ENCODE measurements at places on chromosomes 12 and 14. TPM values are rescaled to one million over a fixed set of nuclear protein-coding genes. Genes with fewer than 3 reads are reported as not detected.

- no peak for ATAC-seq
These were observed 56.2 kb downstream of the CRADD start for GRCh38 chr12:93733358-93733757.

DNA sequence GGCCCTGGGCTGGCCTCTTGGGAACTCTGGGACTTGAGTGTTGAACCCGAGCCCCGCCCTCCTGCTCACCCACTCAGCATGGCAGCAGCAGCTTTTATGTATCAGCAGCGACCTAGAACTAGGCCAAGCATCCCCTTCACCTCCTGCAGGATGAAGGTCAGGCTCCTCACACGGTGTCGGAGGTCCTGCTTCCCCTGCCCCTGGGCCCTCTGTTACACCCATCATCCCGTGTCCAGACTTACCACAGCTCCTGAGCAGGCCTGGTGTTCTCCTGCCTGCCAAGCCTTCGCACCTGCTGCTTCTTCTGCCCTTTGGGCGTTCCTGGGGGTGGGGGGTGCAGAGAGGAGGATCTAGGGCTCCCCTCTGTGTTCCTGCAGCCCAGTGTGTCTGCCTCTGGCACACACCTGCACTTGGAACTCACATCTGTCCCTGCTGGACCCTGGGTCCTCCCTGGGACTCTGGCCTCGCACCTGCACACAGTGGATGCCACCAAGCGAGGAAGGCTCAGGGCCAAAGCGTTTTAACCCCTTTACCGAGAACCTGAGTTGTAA is 80.3 kb downstream of the PAPOLA start:
- no peak for ATAC-seq

GRCh38 chr12:99170037-99170436 is 477.5 kb upstream of the GARIN6 start:
- ATAC-seq = no peak

- peak; percentile 89 for ATAC-seq
These were observed 9.3 kb downstream of the SYNE3 start for GRCh38 chr14:95507174-95507573.

DNA sequence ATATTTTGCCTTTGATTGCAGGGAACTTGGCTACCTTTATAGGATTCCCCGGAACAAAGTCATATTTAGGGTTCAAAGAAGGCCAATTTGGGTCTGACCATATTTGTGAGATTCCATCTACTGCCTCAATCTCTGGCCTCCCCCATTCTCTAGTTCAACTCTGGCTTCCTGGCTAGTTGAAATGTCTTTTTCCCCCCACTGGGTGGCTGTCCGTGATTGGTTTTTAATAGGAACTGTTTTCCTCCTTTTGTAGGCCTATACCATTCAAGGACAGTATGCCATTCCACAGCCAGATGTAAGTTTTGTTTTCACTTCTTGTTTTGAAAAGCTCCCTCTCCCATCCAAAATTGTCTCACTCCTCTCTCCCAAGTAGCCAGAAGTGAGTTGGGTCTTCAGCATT is 13.8 kb downstream of the PCBP2 start:
- no peak for ATAC-seq

- ATAC-seq = no peak
These were observed 78.2 kb downstream of the RBM19 start for GRCh38 chr12:113887906-113888305.

DNA sequence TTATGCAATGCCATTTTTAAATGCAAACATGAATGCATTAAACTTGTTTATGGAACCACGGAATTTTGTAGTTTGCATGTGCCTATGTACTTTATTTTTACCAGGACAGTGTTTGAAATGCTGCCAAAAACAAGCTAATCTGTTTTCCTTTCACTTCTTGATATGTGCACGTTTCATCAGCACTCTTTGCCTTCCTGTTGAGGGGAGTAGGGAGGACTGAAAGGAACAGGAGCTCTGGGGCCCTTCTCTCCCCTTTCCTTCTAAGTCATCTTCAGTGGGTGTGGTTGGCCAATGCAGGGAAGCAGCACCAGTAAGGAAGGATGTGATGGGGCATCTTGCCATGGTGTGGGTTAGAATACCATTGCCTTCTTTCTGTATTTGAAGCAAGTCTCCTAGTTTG is 12.1 kb upstream of the PPP4R4 start:
- no peak for ATAC-seq

DNA sequence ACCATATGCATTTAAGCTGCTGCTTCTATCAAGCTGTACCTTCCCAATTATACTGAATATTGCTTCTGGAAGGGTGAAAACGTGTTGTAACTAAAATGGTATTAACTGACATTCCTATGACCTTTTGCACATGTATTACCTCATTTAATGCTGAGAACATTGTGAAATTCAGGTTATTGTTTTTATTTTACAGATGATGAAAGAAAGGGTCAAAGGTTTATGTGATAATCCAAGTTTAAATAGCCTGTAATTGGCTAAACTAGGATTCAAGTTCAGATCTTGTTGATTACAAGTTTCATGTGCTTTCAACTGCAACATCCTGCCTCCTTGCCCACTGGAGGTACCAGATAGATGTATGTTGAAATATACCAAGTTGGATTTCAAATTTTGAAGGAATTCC is 433.3 kb upstream of the PRICKLE1 start:
- no peak for ATAC-seq

GRCh38 chr14:78725086-78725485 is 554.9 kb downstream of the NRXN3 start:
- no peak for ATAC-seq

DNA sequence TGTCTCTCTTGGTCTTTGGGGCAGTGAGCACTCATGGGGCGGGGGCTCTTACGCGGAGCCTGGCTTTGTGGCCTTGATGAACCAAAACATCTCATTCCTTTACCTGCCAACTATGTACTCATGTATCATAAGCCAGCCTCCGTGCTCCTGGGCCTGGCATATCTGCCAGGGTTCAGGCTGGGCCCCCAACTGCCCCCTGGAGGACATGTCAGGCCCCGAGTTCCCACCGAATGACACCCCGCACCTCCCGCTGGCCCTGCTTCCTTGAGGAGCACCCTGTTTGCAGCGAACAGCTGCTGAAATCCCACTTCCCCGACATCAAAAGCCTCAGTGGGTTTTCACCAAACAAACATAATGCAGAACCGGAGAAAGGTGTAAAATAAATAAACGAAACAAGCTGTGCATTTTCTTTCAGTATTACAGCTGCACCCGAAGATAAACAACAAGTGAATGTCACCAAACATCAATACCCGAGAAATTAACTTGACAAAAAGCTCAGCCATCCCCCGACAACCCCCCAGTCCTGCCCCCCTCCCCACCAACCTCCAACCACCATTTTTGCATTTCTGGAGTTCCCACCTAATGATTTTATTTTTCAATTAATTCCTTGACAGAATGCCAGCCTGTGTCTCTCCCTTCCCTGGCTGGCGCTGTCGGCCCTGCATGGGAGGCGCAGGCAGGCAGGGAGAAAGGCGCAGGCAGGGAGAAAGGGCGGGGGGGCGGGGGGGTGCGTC is 139.2 kb downstream of the RBM19 start:
- no peak for ATAC-seq

DNA sequence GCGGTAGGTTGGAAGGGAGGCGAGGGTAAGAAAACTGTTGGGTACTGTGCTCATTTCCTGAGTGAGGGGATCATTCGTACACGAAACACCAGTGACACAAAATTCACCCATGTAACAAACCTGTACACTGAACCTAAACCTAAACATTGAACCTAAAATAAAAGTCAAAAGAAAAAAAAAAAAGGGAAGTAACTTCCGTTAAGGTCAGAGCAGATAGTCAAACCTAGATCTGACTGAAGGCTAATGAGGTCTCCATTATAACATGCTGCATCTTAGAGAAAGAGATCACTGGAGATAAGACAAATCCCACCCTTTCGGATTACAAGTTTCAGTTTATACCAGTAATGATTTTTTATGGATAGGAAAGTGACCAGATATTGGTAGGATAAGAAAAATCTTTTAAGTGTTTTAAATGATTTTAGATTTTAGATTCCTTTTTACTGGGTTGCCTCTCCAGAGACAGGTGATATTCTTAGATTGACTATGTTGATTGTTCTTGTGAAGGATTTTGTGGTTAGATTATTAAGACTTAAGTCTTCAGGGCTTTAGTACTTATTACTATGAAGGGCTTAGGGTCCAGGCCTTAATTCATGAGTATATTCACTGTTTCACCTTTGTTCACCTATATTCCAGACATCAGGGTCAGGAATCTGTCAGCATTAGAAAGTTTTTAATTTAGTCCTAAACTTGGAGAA is 11.2 kb upstream of the NCKAP1L start:
- no peak for ATAC-seq

DNA sequence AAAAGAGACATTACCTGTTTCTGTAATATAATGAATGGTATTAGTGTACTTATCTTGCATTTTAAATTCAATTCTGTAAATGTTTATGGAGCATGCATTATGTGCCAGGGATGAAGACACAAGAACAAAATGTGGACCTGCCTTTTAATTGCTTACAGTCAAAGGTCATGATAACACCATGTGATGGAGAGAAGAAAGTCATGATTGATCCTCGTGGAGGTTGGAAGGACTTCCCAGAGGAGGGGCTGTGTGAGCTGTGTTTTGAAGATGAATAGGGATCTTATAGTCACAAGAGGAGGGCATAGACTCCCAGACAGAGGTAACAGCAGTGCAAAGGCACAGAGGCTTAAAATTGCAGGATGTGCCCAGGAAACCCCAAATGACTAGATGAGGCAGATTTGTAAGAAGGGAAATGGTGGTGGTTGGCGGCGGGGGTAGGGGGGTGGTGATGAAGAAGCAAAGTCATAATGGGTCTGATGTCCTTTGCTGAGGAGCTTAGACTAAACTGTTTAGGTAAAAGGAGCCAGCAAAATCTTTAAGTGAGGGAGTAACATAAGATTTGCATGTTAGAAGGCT is 151.5 kb downstream of the PRKCH start:
- no peak for ATAC-seq

- ATAC-seq = no peak
These were observed 49.3 kb downstream of the BCAT1 start for GRCh38 chr12:24899503-24900075.

GRCh38 chr12:16229676-16230075 is 47.8 kb downstream of the SLC15A5 start:
- no peak for ATAC-seq

The MYO1H gene
- total RNA-seq = not detected

The PCBP2 gene
- 354 TPM for total RNA-seq

The PLCZ1 gene
- 0.93 TPM for total RNA-seq

The RTN1 gene
- 1.4 TPM for total RNA-seq

The KCNH3 gene
- 0.69 TPM for total RNA-seq

The ACOT6 gene
- total RNA-seq = not detected

The KRT3 gene
- not detected for total RNA-seq
